ENCODE measurements at places on chromosomes 7 and 10.

- DNase-seq = peak; percentile 16
Measured at GRCh38 chr10:26335574-26336093, 102.5 kb upstream of the APBB1IP start.

- DNase-seq = peak; percentile 71
Measured at GRCh38 chr7:98400542-98401340, at the start of gene BAIAP2L1. BAIAP2L1 (minus strand) TSS chr7:98401090; CDS start chr7:98400852, 238 bp downstream.

- DNase-seq = peak; percentile 67
Measured at GRCh38 chr10:35352512-35352911, 16.2 kb downstream of the CCNY start.

DNA sequence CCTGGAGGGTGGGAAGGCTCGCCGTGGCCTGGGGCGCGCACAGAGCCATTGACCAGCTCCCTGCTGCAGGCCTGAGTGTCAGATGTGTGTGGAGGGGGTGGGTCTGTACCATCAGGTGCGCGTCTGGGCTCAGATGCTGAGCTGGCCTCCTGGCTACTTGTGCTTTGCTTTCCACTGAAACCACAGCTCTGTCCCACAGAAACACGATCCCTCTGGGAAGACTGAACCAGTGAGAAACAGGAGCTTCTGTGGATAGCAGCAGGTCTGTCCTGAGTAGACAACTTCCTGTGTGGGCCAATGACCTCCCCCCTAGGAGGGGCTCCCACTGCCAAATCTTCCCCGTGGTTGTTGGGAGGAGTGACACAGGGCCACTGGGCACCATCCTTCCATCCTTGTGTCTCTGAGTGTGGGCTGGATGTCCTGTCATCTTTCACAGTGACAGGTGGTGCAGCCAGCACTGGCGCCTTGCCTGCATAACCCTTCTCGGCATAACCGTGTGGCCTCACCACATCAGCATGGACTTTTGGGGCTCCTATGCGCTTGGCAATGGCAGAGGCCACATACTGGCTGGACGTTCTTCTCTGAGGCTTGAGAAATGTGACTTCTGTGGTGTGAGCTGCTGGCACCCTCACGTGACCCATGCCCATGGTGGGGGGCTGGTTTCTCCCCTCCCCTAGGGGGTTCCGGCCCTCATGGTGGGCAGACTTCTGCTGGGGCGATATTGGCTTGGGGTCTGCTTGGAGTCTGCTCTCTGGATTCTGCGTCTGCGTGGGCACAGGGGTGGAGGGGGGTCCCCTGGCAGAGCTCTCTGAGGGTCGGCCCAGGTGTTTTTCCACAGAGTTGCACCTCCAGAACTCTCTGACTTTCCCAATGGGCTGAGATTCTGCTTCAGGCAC is 245.5 kb upstream of the GRB10 start:
- DNase-seq = no peak

- peak; percentile 20 for DNase-seq
Measured at GRCh38 chr10:11208908-11209829, 191.5 kb downstream of the CELF2 start.

- DNase-seq = no peak
Measured at GRCh38 chr7:36129048-36129534, 24.0 kb upstream of the EEPD1 start.

DNA sequence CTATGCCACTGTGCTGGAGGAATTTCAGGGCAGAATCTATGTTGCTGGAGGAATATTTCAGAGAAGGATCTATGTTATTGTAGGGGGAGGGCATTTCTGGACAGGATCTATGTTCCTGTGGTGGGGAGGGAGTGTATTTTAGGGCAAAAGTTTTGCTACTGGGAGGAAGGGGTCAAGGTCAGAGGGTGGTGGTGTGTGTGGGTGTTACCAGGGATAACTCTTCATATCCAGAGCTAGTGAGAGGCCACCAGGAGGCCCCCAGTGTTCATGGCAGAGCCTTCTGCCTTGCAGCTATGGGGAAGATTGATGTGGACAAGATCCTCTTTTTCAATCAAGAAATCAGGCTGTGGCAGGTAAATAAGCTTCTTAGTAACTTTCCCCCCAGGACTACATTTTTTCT is 2.0 kb upstream of the STRA8 start:
- DNase-seq = no peak

GRCh38 chr7:71679480-71679879 is 547.5 kb downstream of the GALNT17 start:
- no peak for DNase-seq

GRCh38 chr7:116032886-116033285 is 2.3 kb upstream of the TFEC start:
- DNase-seq = no peak

DNA sequence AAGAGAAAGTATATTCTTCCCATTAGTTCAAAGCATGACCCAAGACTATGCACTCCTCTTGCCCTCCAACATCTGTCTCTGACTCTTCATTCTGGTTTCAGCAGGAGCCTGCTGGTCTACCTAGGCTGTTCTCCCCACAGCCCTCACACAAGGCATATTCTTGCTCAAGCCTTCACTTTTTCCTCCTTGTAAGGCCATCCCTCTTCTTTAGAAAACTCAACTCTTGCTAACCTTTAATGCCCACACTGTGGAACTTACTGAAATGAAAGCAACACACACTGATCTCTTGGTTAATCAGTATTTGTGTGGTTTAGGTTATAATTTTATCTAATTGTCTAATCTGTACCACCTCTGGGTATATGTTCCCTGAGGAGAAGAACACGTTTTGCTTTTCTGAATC is 75.8 kb downstream of the PRKCQ start:
- no peak for DNase-seq

- peak; percentile 85 for DNase-seq
Measured at GRCh38 chr7:129635300-129636029, 23.9 kb downstream of the NRF1 start.

DNA sequence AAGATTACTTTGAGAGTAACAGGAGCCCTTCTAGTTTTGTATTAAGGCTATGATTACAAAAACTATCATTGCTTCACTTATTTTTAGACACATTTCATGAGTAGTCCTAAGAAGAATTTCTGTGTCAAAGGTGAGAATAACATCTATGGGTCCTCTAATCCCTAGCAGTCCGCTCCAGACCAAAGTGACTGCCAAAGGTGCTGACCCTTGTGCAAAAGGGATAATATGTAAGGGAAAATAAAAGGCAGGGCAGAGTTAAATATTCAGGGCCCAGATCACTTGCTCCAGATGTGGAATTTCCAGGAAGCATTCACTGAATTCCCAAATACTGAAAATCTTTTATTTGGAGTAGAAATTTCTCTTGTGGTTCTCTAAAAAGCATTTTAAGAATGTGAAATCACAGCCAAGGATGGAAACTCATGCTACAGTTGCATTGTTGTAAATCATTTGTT is 29.3 kb downstream of the RHOBTB1 start:
- no peak for DNase-seq

DNA sequence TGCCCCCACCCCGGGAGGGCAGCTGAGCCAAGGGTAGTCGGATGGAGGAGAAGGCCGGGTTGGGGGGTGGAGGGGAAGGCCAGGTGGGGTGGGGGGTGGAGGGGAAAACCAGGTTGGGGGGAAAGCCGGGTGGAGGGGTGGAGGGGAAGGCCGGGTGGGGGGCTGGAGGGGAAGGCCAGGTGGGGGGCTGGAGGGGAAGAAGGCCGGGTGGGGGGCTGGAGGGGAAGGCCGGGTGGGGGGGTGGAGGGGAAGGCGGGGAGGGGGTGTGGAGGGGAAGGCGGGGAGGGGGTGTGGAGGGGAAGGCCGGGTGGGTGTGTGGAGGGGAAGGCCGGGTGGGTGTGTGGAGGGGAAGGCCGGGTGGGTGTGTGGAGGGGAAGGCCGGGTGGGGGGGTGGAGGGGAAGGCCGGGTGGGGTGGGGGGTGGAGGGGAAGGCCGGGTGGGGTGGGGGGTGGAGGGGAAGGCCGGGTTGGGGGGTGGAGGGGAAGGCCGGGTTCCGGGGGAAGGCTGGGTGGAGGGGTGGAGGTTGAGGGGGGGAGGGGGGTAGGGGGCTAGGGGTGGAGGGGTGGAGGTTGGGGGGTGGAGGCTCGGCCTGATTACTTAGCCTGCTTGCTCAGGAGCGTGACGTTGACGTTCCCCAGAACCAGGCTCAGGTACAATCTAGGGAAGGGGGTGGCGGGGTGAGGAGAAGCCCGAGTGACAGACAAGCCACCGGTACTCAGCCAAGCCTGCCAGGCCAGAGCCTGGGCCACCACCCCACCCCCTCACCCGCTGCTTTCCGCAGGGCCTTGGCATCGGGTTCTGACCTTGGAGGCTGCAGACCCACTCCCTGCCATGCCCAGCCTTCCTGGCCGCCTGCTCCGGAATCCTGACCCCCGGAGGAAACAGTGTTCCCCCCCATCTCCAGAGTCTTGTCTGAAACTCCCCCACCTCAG is 5.6 kb downstream of the TMEM120A start:
- no peak for DNase-seq

DNA sequence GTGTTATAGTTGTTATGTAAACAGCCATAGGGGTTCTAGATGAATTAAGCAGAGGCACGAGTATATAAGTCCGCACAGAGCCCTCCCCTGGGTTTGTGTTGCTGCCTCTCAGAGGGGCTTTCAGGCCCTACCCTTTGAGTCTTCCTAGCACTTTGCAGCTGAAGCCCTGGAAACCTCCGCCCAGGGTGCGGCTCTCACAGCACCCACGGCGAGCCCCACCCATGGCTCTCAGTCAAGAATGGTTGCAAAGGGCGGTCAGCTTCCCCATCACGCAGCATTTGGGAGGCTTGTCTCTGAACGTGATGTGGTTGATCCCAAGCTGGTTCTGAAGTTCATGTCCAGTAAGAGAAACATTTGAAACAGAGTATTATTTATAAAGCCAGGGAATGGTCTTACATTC is 18.8 kb upstream of the INSIG1 start:
- DNase-seq = no peak

DNA sequence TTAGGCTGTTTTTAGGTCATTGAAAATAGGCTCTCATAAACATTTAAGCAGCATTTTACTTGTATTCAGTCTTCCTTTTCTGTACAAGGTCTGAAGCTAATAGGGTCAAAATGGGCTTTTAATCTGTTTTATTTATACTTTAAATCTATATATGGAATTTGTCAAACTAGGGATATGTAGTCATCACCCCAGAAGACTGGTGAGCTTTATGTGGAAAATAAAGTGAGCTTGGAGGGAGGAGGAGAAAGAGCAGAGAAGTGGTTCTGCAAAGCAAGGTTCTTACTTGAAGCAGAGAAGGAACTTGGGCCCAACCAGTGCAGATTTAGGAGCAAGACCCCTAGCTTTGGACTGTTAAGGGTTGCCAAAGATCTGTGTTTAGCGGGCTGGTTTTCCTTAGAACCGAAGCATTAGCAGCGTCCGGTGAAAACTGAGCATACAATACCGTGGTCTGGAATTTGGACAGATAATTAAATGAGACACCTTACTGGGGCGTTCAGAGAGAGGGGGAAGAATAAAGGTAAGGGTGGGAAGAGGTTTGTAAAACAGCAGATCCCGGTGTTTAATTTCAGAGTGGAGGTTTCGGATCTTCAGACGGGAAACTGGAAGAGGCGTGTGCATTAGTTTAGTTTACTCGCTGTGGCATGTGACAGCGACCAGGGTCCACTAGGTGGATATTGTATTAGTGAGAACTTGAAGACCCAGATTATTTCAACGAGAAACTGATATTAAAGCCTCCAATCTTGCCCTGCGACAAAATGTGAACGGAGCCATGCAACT is 2.4 kb downstream of the BAMBI start:
- peak; percentile 41 for DNase-seq

DNA sequence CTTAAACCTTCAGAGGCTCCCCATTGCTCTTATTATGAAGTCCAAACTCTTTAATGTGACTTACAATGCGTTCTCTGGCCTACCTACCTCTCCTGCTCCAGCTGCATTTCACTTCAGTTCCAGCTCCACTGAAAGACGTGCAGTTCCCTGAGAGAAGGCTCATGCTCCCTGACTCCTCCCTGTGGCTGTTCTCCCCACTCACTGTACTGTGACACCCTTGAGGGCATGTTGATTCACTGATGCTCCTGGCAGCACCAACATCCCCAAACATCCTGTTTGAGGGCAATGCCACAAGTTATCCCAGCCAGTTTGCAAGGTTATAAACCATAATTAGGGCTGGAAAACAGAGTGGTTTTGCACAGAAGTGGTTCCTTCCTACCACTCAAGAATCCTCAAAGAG is 111.2 kb downstream of the LSM5 start:
- no peak for DNase-seq

GRCh38 chr7:74289018-74289658 is at the start of gene CLIP2:
CLIP2 (plus strand) TSS chr7:74289407; CDS start chr7:74317547, 28,140 bp downstream.
- peak; percentile 89 for DNase-seq

GRCh38 chr7:1922071-1922869 is 252.2 kb downstream of the ELFN1 start:
- peak; percentile 30 for DNase-seq

DNA sequence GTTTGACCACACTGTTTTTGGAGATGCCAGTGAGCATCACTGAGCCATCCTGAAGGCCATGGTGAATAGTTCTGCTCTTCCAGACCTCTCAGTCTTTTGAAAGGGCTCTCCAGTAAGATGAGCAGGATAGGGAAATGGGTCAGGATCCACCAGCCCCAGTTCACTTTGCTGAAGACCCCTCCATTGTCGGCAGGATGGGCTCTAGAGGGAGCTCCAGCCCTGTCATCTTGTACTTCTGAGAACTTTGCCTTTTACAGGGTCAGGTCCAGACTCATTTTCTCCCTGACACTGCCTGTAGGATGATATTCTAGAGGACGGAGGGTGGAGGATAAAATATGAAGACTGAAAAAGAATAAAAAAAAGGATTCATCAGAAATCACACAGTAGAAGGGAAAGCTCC is 13.1 kb downstream of the LHFPL3 start:
- DNase-seq = no peak

DNA sequence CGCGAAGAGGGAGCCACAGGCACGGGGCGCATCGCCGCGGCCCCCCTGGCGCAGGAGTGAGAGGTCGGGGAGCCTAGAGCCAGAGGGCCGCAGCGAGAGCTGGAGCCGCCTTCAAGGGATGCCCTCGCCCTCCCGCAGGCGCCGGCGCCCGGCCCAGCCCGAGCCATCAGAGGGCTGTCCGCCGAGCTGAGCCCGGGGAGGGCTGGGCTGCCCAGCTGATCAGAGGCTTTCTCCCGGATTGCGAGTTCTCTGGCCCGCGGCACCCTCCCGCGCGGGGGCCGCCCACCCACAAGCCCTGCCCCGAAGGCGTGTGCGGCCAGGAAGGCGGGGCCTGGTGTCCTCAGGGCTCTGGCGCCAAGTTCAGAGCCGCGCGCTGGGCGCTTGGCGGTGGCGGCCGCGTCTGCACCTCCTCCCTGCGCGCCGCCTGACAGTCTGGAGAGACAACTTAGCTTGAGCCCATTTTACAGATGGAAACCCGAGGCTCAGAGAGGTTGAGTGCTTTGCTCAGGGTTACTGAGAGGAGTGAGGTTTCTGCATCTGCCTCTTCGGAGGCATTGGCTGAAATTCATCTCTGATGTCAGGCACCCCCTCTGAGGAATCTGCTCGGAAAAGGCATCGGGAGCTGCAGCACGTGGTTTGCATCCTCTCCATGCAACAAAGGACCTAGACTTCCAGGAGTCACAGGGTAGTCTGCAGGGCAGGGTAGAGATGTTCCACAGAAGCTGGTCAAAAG is 3.8 kb upstream of the ANTXRL start:
- DNase-seq = peak; percentile 74

GRCh38 chr10:132558516-132559413 is 21.2 kb downstream of the INPP5A start:
- no peak for DNase-seq

Data from hematopoietic multipotent progenitor cell treated with erythropoietin and hydrocortisone succinate and interleukin-3 and kit ligand, for 6 days (in vitro differentiated cells).